ENCODE measurements at places on chromosomes 11 and 22. TPM values are rescaled to one million over a fixed set of nuclear protein-coding genes. Genes with fewer than 3 reads are reported as not detected.

OR4X1 gene
- not detected for total RNA-seq

OR51B4 gene
- not detected for total RNA-seq

- DNase-seq: no peak
Measured at GRCh38 chr11:129021295-129021694, 78.6 kb upstream of the TP53AIP1 start.

TEX12 gene
- total RNA-seq: 0.21 TPM
